GM04504 (cell line): ENCODE measurements at places on chromosomes 6 and 20.
A peak's percentile ranks its signal among the peaks of the same experiment; 100 is the strongest.

DNA sequence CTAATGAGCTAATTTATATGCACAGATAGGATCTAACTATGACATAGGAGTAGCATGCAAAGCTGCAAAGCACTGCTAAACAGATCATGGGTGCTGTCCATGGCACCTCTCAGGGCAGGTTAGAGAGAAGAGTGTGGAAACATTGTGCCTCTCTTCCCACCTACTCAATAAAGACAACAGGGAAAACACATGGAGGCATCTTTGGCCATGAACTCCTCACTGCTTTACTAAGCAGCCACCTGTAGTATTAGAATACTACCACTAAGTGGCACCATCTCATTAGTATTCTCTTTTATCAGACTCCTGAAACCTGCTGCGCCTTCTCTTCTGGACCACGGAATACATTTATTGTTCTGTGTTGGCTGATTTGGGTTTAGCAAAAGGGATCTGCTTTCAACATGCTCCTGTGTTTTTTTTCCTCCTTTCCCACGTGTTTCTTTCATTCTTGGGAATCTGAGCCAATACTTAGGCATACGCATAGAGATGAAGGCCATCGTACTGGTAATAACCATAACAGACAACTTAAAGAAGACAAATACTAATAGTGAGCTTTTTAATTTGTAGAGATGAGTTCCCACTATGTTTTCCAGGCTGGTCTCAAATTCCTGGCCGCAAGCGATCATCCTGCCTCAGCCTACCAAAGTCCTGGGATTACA is 9.4 kb upstream of the HDDC2 start:
- peak; percentile 20 for DNase-seq

DNA sequence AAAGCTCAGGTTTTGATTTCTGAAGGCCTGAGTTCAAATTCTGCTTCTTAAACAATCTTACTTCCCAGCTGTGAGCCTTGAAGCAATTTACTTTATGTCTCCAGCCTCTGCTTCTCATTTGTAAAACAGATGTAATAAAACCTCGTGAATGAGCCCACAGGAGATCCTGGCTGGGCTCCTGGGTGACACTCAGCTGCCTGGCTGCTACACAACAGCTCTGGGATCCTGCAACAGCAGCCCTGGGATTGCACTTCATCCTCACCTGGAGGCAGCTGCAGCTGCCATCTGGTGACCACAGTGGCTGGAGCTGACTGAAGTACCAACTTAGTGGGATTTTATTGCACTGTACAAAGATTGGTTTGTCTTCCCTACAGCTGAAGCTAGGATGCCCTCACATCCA is 98.6 kb downstream of the NDUFAF5 start:
- DNase-seq = peak; percentile 63

DNA sequence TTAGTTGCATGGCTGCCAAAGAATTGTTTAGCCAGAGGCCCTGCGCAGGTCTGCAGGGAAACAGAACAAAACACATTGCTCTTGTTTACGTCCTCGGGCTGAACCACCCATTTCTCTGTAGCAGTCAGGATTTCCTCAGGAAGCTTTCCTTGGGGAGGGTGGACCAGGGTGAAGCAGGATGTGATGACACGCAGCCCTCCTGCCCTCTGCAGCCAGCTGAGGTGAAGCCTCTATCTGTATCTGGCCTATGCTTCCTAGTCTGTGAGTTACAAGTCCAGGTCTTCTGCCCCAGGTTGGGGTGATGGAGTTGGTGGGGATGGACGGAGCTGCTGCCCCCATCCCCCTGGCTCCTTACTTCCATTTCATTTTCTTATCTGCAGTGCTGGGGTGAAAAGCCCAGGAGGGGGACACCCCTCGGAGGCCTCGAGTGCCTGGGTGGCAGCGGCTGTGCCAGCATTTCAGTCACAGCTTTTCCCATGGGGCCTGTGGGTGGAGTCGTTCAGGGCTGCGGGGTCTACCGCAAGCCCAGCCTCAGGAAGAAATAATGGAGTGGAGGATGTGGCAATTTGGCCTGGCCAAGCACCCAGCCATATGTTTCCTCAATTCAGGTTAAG is 24.9 kb downstream of the SASH1 start:
- no peak for DNase-seq

DNA sequence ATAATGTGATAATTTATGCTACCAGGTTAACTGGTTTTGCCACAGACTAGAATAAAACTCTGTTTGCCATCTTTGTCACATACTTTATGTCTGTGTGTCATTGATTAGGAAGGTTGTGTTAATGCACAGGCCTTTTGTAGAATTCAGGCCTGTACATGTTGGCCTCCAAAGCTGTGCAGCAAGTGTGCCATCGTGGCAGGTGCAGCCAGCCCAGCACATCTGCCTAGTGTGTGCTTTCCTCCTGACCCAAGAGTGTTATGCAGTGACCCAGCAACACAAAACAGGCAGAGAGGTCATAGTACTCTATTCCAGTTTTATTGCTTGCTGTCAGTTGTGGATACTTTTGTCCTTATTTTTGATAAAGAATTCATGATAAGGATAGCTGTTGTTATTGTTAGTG is 3.7 kb downstream of the MAP3K4 start:
- DNase-seq = no peak

GRCh38 chr20:5737966-5738365 is 12.2 kb upstream of the SHLD1 start:
- DNase-seq = no peak

GRCh38 chr20:24406750-24407149 is 62.7 kb upstream of the SYNDIG1 start:
- no peak for DNase-seq

DNA sequence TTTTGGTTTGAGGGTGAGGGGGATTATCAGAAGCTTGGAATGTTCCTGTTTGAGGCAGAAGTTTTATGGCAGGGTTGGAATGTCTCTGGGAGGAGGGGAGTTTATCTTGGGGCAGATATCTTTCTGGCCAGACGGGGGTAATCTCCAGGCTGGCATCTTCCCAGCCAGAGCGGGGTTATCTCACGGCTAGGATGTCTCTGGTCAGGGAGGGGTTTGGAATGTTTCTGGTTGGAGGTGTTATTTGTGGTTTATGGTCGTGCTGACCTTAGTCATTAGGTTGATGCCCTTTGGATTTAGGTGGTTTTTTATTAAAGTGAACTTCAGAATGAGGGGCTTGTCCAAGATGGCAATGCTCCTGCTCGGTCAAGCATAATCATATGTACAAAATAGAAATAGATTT is 14.8 kb downstream of the PGK2 start:
- no peak for DNase-seq

GRCh38 chr6:101393251-101393828 is at the start of gene GRIK2:
TSS of gene GRIK2 (plus strand) at chr6:101393708.
- peak; percentile 35 for DNase-seq

DNA sequence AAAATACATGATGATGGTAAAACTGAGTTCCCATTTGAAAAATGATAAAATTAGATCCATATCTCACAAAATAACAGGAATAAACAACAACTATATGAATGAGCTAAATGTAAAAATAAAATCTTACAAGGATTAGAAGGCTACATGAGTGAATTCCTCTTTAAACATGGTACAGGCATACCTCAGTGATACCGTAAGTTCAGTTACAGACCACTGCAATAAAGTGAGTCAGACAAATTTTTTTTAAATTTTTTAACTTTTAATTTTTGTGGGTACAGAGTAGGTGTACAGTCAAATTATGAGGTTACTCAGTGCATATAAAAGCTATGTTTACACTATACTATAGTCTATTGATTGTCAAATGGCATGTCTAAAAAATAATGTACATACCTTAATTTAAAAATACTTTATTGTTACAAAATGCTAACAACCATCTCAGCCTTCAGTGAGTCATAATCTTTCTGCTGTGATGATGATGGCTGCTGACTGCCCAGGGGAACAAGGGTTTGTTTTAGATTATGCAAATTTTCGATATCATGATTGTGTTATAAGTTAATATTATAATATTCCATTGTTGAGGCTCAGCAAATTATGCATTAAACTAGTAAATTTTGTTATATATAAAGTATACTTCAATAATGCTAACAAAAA is 222.8 kb upstream of the RUNX2 start:
- DNase-seq = no peak

DNA sequence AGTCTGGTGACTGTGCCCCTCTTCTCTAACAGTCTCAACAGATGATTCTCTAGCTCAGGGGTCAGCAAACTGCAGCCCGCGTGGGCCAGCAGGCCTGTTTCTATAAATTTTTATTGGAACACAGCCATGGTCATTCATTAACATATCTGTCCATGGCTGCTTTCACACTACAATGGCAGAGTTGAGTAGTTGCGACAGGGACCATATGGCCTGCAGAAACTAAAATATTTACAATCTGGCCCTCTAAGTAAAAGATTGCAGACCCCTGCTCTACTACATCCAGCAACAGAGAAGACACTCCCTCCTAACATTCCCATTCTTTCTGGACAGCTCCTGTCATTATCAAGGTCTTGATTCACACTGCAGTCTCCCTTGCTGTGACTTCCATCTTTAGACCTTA is 45.2 kb downstream of the PLAGL2 start:
- DNase-seq = no peak

GRCh38 chr6:107768044-107768443 is 56.1 kb downstream of the SCML4 start:
- DNase-seq = no peak

- peak; percentile 65 for DNase-seq
Observed at GRCh38 chr6:152146385-152146784, 338.9 kb downstream of the ESR1 start.

DNA sequence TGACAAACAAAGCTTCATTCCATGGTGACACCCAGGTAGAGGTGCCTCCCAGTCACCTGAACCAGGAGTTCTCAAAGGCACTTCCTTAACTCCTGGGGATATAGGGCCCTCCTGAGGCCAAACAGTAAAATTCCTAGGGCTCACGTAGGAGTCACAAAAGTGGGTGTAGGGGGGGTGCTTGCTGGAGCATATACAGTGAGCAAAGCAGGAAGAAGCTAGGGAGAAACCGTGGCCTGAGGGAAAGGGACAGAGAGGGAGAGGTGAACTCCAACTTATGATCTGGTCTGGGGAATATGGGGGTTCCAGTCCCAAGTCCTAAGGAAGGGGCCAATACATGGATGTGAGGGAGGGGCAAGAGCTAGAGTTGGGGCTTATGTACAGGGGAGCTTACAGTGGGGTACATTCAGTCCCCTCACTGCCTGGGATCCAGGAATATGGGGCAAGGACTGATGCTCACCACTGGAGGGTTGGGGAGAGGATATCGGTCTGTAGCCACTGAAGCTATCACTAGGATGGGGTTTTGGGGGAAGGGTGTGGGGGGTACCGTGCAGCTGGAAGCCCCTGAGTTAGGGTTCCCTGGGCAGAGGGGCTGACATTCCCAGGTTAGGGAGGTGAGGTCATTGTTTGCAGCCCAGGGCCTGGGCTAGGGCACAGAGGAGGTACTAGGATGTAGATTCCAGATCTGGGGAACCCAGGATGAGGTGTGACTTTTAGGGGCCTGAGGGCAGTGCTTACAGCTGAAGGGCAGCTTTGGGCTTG is 950 bp downstream of the PEDS1 start:
- DNase-seq = no peak

GRCh38 chr20:48102931-48103660 is 317.8 kb upstream of the SULF2 start:
- no peak for DNase-seq

GRCh38 chr6:105746130-105746505 is 340.0 kb upstream of the PRDM1 start:
- no peak for DNase-seq

DNA sequence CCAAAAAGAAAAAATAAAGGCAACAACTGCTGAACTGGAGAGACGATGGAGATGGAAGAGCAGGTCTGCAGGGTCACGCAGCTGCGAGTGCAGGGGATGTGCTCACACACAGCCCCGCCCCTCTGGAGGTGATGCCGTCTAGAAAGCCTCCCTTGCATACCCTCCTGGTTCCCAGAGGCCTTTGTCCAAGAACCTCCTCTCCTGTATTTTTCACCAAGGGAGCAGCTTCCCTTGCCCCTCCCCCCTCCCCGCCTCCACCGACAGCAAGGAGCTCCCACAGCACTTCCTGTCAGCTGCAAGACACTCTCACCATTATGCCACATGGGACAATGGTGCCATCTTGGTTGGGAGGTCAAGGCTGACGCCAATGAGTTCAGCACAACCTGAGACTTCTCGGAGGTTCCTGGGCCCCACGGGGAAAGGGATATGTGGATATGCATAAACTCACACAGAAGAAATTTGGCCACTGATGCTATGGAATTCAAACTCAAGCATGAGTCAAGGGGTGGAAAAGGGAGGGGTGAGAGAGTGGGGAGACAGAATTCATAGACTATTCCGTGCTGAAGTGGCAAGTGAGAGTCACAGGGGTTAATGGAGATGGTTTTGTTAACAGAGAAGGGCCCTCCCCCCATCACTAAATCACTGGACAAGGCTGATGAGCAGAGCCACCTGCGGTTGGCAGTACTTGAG is 132.9 kb downstream of the SCML4 start:
- no peak for DNase-seq

- DNase-seq = no peak
Observed at GRCh38 chr6:100065348-100065747, 71.3 kb upstream of the MCHR2 start.

GRCh38 chr6:157867155-157867559 is 44.1 kb downstream of the SNX9 start:
- DNase-seq = no peak

- no peak for DNase-seq
Observed at GRCh38 chr6:167683028-167683862, 143.5 kb upstream of the AFDN start.

GRCh38 chr6:118324116-118324515 is 224.0 kb upstream of the PLN start:
- no peak for DNase-seq
